ENCODE measurements at places on chromosomes 5 and 9.
A peak's percentile ranks its signal among the peaks of the same experiment; 100 is the strongest.

GRCh38 chr9:88614359-88614758 lies 79.4 kb downstream of the NXNL2 start:
- DNase-seq = no peak

GRCh38 chr9:124042201-124042721 lies 30.7 kb downstream of the LHX2 start:
- no peak for DNase-seq

DNA sequence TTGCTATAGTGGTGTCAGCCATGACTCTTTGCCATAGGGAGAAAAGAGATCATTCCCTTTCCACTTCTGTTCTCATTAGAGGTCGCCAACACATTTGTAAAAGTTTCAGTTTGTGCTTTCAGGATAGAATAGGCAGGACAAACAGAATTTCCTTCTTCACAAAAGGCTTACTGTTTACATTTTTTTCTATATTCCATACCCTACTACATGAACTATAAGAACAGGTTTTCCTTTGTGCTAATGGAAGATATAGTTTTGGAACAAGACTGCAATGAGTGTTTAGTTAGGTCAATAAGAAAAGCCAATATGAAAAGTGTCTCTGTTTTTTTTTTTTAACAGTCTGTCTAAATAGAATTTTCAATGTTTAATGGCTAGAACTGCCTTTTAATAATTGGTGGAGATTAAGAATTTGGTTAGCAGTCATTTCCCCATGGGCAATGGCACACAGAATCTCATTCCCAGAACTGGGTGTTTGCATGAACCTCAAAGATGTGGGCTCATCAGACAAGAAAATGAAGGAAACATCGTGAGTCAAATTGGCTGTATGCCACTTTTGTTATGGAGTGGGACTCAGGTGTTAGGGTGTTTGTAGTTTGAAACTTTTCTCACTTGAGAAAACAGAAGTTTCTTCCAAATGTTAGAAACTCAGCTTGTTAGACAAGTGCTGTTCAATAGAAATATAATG lies 75.2 kb upstream of the PRLR start:
- DNase-seq = no peak

DNA sequence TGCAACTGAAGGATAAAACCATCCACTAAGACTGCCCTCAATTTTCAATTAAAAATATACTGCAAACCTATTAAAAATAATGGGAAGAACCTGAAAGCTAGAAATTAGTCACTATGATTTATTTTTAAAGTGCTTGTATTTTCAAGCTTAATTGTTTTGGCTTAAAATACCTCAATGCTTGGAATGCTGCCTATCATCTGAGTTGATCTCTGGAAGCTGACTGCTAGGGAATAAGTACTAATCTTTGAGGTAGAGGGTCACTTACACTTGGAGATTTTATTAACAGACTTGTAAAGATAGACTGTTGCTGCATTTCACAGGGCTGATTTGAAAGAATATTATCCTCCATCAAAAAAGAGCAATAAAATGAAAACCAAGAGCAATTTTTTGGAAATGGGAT lies 6.2 kb downstream of the PCSK1 start:
- DNase-seq = no peak

DNA sequence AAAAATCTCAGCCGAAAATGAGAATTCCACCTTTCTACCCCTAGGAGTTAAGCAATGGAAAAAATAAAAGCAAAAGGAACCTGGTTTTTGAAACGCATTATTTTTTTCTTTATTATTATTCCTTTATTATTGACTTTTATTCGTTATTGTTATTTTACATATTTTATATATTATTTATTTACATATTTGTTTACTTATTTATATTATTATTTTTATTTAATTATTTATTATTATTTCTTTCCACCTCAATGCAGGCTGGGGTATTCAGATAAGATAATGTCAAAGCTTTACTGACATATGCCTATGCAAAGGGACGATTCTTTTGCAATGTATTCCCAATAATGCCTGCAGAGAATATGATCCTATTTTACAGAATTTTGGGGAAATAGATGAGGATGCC lies 16.7 kb downstream of the UGT3A2 start:
- no peak for DNase-seq

- no peak for DNase-seq
Measured at GRCh38 chr5:2206293-2207108, 323.8 kb upstream of the IRX4 start.

GRCh38 chr9:137273095-137273490 lies 4.4 kb upstream of the TOR4A start:
- DNase-seq = no peak

- no peak for DNase-seq
Measured at GRCh38 chr9:38343552-38343951, 49.0 kb upstream of the ALDH1B1 start.

DNA sequence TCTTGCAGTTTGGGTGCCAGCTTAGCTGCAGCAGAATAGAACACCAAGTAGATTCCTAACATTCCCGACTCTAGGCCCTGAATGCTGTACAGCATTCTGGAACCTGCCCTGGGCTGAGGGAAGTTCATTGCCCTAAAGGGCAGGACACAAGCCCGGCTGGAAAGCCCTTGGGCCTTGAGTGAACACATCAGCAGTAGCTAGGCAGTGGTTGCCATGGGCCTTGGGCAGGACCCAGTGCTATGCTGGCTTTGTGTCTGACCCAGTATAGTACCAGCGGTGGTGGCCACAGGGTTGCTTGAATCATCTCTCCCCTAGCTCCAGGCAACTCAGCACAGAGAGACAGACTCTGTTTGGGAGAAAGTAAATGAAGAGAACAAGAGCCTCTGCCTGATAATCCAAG lies 137.8 kb downstream of the AGTPBP1 start:
- no peak for DNase-seq

DNA sequence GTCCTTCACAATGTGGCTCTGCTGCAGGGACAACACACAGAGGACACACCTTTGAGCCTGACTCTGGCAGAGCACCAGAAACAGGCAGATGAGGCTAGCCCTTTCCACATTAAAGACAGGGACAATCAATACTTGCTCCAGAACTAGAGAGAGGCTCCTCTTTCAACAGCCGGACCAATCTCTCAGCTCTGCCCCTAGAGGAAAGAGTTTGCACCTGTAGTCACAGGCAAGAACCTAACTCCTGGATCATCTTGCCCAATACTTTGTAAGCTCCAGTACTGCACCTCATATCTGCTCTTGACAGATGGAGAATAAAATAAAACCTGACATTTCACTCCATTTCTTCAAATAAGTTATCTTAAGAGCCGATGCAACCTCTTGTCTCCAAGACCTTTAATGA lies 52.1 kb downstream of the EPB41L4A start:
- DNase-seq = no peak

DNA sequence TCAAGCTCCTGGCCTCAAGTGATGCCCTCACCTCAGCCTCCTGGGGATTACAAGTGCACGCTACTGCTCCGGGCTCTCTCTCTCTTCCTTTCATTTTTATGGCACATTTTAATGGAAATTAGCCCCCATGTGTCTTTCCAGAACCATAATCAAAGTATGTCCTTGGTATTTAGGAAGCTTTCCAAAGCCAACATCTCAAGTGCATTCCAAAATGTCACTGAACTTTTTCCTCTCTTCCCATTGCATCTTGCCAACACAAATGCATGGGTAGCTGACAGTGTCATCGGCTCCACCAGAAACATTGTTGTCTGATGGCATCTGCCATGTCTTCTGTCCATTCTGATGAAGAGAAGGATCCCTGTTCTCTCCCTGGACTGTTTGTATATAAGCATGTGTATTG lies 90.5 kb upstream of the ANXA1 start:
- no peak for DNase-seq

DNA sequence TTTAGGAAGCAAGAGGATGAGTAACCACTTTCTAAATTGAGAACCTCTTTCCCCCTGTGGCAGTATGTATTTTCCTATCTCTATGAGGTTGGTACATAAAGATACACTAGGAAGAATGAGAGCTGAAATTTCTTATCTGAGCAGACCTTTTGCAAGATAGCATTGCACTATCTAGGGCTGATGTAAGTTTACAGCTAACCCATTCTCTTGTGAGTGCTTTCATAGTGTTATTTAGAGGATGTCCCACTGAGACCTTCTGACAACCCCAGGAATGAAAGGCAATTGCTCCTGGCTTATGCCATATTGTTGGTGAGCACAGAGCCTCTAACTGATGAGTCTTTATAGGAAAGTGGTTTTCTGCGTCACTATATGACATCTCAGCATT lies 1209.3 kb upstream of the CDH6 start:
- no peak for DNase-seq

DNA sequence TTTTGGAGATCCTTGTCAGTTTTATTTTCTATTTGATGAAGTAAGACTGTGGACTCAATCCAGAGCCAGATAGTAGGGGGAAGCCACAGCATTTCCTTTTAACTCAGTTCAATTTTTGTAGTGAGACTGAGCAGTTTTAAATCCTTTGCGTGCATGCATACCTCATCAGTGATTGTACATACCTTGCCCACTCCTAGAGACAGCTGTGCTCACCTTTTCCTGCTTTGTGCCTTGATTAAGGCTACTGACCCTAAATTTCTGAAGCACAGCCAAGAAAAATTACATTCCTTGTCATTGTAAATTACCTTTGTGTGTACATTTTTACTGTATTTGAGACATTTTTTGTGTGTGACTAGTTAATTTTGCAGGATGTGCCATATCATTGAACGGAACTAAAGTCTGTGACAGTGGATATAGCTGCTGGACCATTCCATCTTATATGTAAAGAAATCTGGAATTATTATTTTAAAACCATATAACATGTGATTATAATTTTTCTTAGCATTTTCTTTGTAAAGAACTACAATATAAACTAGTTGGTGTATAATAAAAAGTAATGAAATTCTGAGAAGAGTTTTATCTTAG lies 17.8 kb downstream of the DIMT1 start:
- no peak for DNase-seq

DNA sequence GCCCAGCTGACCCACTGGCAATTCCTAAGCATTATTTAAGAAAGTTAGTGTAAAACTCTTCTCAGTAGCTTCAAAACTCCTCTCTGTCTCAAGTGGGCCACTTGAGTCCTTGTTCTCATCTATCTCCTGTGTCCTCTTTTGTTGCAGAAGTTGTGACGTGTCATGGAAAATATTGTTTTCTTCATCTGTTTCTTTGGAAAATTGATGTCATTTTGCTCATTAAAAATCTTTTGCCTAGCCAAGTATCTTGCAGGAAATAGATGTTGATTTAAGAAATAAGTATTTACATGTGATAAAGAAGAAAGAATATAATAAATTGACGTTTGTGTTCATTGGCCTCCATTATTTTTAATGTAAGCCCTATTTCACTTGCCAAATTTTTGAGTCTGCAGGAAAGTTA lies 1158.4 kb upstream of the SEMA6A start:
- DNase-seq = no peak

DNA sequence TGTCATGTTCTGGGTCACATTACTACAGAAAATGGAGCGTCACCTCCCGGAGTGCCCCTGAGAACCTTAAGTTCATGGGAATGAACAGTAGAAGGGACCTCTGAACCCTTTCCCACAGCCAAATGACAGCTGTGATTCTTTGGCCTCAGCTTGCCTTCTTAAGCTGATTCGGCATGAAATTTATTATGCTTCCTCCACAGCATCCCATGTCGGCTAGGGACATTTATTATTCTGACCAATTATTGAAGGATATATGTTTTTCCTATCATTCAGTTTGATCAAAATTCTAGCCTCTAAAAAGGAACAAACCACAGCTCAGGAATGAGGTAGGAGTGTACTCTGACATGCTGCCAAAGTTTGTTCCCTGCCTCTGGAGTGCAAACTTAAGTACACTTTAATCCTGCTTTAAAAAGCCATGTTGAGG lies 440.6 kb downstream of the CETN3 start:
- no peak for DNase-seq

DNA sequence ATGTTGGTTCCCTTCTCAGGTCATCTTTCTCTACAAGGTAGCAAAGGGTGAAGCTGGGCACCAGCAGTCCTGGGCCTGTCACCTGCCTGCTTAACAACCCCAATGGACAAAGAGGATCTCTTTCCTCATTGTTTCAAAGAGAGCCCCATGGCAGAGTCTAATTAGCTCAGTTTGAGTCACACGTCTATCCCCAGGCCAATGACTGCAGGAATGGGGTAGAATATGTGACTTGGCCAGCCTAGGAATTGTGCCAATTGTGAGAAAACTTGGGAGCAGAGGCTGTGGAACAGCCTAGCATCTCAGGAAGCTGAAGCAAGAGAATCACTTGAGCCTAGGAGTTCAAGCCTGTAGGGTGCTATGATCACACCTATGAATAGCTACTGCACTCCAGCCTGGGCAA lies 3.6 kb upstream of the RAPGEF1 start:
- DNase-seq = no peak

DNA sequence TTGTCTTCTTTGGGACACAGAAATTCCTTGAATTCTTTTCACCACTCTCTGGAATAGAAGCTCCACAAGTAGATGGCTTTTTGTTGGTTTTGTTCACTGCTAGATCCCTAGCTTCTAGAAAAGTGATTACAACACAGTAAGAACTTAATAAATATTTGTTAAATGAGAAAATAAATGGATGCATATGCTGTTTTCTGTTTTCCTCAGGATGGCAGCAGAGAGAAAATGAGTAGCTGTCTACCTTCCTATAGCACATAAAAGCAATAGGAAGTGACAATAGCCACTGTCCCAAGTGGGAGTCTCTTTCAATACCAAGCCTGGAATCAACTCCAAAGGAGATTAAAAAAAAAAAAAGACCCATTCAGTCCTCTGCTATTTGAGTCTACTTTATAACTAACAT lies 100.6 kb upstream of the NREP start:
- DNase-seq = no peak

GRCh38 chr5:179907556-179908324 lies at the start of gene TBC1D9B:
Gene TBC1D9B, minus strand, starts transcription at chr5:179907897. Its CDS starts 76 bp downstream, at chr5:179907821.
- peak; percentile 76 for DNase-seq

GRCh38 chr5:152185547-152186245 lies 219.4 kb downstream of the NMUR2 start:
- no peak for DNase-seq

DNA sequence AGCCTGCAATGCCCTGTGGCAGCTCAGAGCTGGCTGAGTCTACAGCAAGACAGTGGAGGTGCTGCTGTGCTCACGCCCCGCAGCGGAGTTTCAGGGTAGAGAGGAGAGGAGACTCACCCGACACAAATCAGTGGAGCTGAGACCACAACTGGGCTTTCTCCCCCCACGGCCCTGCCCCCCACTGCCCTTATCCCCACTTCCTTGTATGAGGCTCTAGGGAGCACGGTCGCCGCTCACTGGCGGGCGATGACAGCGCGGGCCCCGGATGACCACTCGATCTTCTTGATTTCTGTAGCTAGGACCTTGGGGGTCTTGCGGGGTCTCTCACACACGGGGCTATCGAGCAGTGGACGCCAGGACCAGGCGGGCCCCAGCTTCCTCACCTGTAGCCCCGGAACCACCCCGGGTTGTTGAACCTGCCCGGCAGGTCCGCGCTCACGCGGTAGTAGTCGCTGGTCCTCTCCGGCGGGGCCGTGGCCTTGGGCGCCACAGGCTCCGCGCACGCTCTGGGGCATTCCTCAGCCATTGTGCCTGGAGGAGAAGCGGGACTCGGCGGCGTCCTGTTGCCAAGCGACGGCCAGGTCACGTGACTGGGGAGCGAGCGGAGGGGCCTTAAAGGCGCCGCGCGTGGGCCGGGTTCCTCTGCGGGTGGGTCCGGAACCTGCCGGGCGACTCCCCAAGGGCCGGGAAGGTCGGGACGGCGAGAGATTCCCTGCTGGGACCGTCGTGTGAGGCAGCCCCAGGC lies 984 bp upstream of the MRPS2 start:
- peak; percentile 73 for DNase-seq
